ENCODE measurements at places on chromosomes 11 and 22. TPM values are rescaled to one million over a fixed set of nuclear protein-coding genes. Genes with fewer than 3 reads are reported as not detected.

DNA sequence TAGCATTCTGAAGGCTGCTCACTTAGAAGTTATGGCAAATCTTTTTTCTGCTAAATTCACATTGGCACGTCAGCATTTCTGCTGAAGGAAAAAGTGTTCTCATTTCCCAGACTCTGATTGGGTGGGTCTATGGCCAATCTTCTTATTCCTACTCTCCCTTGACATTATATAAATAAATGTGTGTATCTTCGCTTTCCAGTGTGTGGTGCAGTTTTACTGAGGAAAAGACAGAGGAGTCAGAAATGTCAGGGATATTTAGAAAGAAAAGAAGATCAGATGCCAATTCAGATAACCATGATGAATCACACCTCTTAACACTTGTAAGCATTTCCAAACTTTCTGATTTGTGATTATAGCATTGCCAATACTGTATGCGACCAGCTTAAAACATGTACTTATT is 3.2 kb upstream of the BDNF start:
- DNase-seq = no peak

DNA sequence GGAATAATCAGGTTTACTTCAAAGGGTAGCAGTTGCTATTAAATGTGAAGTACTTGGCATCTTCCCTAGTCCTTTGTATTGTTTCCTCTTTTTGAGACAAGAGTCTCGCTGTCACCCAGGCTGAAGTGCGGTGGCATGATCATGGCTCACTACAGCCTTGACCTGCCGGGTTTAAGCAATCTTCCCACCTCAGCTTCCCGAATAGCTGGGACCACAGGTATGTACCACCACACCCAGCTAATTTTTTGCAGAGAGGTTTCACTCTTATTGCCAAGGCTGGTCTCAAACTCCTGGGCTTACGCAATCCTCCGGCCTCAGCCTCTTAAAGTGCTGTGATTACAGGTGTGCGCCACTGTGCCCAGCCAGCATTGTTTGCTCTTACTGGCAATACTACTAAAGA is 36.2 kb upstream of the RAPSN start:
- no peak for DNase-seq

DNA sequence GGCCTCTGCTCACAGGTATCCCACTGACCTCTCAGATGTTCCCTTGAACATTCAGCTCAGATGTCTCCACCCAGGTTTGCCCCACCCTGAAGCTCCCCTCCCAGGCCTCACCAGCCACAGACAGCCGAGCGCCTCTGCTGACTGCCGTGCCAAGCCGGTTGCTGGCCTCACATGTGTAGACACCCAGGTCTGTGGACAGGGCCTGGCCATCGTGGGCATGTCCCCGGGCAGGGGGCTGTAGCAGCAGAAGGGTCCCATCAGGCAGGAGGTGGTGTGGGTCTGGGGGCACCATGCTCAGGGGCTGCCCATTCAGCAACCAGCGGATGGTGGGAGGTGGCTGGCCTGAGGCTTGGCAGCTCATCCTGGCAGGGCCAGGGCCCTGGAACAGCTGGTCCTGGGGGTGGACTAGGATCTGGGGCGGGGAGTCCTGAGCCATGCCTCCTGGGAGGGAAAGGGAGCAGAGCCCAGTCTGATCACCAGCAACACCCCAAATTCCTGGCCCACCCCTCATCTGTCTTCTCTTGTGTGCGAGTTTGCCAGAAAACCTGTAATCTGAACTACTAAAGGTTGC is 759 bp downstream of the ROBO4 start:
- peak; percentile 62 for DNase-seq

- DNase-seq = no peak
Observed at GRCh38 chr11:118305726-118306125, 1.2 kb downstream of the CD3E start.

DNA sequence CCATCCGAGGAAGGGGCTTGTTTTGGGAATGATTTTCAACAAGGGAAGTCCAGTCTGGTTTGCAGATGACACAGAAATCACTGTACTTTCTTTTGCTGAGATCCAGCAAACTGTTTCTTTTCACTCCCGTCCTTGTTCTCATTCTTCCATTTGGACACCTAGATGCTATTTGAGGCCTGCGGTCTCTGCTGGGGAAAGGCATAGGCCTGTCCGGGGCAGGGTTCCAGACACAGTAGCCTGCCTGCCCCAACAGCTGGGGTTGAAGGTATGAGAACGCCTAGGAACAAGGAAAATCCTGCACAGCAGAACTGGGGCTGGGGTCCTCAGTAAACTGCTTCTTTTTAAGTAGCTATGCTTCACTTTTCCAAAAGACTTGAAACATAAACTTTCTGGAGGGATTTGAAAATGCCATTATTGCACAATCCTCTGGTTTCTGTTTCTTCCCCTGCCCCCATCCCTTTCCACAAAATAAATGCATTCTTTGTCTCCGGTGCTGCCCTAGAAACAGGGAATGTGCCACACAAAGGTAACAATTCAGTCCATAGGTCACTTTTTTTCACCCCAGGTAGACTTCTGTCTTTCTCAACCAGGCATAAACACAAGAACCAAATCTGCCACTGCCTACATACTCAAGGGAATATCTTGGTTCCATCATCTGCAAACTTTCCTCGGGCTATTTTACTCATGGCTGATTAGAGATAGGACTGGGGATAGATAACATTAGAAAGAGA is 174.8 kb upstream of the MTMR2 start:
- DNase-seq = peak; percentile 40

DNA sequence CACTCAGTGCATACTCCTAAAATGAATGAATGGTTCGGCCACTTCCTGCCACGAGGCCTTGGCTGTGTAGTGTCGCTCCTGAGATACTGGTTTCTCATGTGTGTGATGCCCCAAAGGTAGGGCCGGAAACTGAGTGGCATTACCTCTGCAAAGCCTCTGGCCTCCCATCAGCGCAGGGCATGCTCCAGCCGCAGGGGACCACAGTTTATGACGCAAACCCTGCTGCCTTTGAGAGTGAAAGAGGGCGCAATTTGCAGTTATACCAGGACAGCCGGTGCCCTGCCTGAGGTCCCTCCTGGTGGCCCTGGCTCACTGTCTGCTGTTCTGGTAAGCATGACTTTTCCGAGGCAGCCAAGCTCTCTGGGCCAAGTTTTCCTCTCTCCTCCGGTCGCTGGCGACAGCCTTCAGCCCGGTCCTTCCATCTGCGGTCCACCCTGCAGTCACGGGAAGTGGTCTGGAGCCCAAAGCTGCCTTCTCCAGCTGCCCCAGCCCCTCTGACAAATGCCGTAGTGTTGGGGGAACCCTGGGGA is 2.4 kb upstream of the FGF3 start:
- DNase-seq = no peak

DNA sequence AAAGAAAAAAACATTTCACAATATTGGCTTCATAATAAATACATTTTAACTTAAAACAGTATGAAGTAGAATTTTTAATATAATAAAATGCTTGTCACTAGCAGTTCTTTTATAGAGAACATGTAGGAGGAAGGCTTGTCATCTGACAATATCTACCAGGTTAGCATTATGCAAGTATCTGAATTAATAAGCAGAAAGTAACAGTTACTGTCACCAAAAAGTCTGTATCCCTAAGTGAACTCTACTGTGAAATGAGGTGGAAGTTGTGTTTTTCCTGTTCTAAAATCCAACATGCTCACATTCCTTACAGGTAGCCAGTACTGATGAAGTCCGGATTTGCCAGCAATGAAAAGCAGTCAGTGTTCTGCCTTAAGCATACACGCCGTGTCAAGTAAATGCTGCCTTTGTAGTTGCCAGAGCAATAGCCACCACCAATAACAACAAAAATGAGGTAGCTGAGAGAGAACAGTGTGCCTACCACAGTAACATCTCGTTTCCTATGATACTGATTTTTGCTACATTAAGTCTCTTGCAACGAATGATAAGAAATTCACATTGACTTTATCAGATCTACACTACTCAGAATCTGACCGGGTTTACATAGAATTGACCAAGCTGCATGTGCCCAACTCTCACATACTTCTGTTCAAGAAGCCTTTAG is 95.5 kb downstream of the SIK3 start:
- DNase-seq = no peak

GRCh38 chr11:118610225-118610772 is 2.9 kb downstream of the PHLDB1 start:
- no peak for DNase-seq

DNA sequence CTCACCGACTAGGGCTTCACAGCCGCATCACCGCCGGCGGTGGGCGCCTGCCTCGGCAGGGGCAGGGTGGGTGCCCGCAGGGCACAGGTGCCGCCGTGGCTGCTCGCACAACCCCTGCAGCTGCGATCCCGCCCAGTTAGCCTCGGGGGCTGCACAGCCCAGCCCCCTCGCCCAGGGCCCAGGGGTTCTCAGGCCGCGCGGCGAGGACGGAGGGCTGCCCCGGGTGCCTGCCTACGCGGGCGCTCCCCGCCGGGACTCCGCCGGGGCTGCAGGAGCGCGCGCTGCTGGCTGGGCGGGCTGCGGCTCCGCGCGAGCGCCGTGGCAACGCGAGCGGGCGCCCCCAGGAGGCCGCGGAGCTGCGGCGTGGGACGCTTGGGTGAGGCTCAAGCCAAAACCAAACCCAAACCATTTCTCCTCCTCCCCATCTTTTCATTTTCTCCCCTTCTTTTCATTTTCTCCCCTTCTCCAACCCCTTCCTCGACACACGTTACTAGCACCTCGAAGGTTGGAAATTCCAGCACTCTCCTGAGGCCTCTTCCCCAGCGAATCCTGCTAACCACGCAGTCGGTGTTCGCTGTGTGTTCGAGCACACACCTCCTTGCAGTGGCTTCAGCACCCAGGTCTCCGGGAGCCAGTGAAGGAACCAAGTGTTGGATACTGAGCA is at the start of gene MICAL3:
MICAL3 (minus strand) TSS at position 286 of the 664 bp plus-strand sequence. CDS start 117,749 bp downstream, outside the sequence.
- peak; percentile 76 for DNase-seq

DNA sequence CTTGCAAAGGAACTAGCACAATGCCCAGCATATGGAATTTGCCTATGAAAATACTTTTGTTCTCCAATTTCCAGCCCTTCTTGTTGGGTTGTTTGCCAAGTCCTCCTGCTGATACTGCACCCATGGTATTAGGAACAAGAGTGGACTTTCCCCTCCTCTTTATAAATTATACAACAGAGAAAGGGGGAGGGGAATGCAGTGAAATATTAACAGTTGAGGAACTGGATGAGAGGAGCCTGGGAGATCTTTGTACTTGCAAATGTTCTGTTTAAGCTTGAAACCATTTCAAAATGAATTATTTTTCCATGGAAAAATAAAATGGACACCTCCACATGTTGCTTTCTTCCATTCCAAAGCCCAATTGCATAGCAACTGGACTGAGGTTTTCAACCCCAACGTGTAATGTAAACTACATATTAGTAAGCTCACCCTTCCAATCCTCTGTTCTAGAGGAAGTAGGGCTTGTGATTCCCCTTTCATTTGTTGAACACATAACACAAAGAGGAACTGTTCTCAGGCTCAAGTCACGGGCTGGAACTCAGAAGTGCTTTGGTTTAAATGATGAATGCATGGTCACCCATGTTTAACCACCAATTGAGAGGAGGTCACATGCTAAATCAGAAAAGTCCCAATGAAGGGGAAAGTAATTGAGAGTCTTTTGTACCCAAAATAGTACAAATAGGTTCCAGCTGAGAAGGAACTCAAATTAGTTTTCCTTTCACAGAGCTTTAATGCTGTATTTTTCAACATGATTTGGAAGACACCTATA is 66.2 kb upstream of the ZC3H12C start:
- no peak for DNase-seq

GRCh38 chr11:132205496-132205895 is 835.1 kb downstream of the NTM start:
- DNase-seq = no peak

GRCh38 chr11:107413352-107413751 is 44.3 kb downstream of the CWF19L2 start:
- no peak for DNase-seq

GRCh38 chr11:2917842-2918490 is 11.3 kb downstream of the PHLDA2 start:
- DNase-seq = no peak

DNA sequence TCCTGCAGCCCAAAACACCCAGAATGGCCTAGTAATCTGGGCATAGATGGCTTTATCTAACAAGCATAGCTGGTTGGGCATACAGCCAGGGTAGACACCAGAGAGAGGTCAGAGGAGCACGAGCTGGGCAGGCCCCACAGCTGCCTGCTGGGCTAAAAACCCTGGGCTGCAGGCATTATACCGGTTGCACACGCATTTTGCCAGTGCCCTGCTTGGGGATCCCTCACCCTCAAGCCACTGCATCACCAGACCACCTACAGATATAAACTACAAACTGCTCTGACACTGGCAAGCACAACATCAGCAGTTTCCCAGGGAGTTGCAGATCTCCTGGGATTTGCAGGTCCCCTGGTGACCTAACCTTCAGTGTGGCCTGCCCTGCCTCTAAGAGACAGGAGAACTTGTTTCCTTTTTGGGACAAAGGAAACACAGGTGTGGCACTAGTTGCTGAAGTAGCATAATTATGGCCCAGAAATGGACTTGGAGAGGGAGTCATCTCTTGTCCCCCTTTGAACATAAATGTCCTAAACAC is 79.1 kb upstream of the SC5D start:
- no peak for DNase-seq

The TPH1 gene
- 0.08 TPM for total RNA-seq

The OR5B17 gene
- total RNA-seq = not detected

The C11orf97 gene
- not detected for total RNA-seq

The CARD16 gene
- total RNA-seq = 8.4 TPM

The CNGA4 gene
- total RNA-seq = not detected

The OR5M8 gene
- total RNA-seq = not detected

Data from Right ventricle myocardium superior (tissue), 1 donor.